ENCODE measurements at places on chromosomes 6 and 20. TPM values are rescaled to one million over a fixed set of nuclear protein-coding genes. Genes with fewer than 3 reads are reported as not detected.

Gene CGA
- total RNA-seq = not detected

Gene PRKN
- total RNA-seq = 4.9 TPM

Gene CST1
- not detected for total RNA-seq

Gene VIP
- total RNA-seq = 68.0 TPM

Gene CDH4
- total RNA-seq = 0.25 TPM

Measured in vagina (tissue), 2 donors.